ENCODE measurements at places on chromosomes 2 and 18. TPM values are rescaled to one million over a fixed set of nuclear protein-coding genes. Genes with fewer than 3 reads are reported as not detected.

- DNase-seq = no peak
Observed at GRCh38 chr18:21361307-21361880, 119.4 kb downstream of the GREB1L start.

ARID5A gene
- 4.9 TPM for total RNA-seq

DNA sequence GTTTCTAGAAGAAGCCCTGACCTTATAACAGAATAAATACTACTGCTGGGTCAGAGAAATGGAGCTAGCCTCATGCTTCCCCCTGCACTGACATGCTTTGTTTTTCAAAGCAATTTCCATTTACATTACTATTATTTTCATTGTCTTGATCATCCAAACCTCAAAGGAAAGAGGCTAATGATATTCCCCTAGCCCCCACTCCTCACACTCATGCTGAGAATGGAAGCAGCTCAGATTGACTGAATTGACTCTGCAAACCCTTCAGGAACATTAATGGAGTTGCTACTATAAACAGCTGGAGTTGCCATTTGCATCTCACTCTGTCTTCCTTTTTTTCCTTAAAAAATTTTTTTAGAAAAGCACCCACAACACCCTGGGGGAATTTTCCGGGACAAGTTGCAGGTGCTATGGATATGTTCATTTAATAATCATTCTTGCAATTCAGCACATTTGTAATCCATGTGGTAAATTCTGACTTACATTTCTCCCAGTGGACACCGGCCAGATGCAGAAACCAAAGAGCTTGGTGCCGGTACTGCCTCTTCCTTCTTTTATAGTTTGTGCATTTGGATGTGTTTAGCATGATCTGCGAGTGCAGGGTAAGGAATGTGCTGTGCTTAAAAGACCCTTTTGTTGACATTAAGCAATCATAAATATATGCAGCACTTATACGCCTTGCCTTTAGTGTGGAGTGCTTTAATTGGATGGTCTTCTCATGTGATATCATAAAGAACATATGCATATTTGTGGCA is 103.3 kb upstream of the OSR1 start:
- no peak for DNase-seq

- no peak for DNase-seq
Observed at GRCh38 chr2:72554381-72554780, 271.5 kb downstream of the EXOC6B start.

DOK6 gene
- 2.0 TPM for total RNA-seq

DNA sequence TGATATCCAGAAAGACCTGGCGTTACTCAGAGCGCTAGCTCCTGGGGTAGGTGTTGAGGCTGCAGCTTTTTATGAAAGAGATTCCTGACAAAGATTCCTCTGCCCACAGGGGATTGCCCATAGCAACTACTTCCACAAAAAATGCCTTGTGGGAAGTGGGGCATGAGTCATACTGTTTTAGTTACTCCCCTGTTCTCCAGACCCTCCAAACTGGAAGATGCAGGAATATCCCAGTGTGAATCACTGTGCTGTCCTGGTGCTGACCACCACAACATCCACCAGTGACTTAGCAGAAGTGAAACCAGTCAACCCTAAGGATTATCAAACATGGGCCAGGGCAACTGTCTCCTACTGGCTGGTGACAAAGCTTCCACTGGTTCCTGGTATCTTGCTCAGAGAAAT is 61.8 kb downstream of the CDH2 start:
- DNase-seq = peak; percentile 22

DNA sequence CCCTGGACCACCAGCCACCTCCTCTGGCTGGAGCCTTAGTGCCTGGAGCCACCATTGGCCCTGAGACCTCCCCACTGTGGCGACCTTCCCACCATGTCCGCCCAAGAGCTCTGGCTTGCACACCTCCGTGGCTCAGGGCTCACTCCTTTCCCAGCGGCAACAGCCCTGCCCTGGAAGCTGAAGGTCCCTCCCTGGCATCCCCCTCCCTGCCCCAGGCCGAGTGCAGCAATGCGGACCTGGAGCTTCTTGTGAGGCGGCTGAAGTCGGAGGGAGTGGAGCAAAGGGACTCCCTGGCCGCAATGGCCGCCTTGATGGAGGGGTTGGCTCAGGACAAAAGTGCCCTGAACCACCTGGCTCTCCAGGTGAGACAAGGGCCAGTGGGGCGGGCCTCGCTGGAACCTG is 28.6 kb downstream of the CROCC2 start:
- DNase-seq = no peak

- DNase-seq = no peak
Observed at GRCh38 chr18:64419156-64419555, 270.3 kb upstream of the LINC00305 start.

GRCh38 chr2:238032755-238033337 is 28.0 kb upstream of the SCLY start:
- no peak for DNase-seq

GRCh38 chr2:109507217-109507616 is 106.5 kb downstream of the SEPTIN10 start:
- no peak for DNase-seq

GRB14 gene
- total RNA-seq = 3.6 TPM

DSG1 gene
- 0.70 TPM for total RNA-seq

DNA sequence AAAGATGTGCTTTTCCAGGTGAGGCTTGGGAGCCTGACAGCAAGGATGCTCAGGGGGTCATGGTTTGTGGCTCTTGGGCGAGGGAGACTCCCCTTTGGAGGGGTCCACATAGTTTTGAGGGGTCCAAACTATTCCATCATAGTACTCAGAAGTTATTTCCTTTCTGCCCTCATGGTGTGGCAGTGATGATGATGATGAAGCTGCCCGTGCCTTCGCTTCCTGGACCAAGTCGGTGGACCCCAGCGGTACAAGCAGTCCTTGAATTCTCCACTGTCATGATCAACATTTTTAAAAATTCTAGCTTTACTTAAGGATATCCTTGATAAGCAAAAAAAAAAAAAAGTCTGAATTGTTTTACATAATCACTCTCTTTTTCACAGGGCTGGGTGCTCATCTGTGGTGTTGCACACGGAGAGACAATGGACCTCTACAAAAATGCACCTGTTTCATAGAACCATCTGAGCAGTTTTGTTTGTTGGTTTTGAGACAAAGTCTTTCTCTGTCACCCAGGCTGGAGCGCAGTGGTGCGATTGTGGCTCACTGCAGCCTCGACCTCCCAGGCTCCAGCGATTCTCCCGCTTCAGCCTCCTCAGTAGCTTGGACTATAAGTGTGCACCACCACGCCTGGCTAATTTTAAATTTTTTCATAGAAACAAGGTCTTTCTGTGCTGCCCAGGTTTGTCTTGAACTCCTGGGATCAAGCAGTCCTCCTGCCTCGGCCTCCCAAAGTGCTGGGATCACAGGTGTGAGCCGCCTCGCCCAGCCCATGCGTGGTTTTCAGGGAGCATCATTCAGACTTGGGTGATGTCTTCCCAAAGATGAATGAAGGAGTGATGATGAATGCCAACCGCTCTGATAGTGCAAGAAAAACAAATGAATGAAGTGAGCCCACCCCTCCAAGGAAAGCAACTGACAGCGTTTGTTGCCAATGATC is 271.4 kb upstream of the HDAC4 start:
- DNase-seq = no peak

DNA sequence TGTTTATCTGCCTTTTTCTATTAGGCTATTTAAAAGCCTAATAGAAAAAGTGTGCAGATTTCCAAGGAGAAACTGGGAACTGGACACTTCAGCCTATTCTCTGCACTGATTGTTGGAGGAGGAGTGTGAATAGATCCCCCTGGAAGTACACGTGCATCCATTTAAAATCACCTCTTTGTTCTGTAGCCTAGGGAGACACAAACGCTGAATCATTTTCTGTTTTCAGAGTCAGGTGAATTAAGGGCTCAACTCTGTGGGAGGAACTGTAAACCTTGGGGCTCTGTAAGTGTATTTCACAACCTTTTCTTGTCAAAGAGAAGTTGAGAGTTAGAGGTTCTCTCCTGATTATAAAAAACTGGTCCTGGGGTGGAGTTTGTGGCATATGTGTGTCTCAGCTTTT is 159.7 kb downstream of the SPAG16 start:
- DNase-seq = peak; percentile 10

ABCB11 gene
- 9.2 TPM for total RNA-seq

DNA sequence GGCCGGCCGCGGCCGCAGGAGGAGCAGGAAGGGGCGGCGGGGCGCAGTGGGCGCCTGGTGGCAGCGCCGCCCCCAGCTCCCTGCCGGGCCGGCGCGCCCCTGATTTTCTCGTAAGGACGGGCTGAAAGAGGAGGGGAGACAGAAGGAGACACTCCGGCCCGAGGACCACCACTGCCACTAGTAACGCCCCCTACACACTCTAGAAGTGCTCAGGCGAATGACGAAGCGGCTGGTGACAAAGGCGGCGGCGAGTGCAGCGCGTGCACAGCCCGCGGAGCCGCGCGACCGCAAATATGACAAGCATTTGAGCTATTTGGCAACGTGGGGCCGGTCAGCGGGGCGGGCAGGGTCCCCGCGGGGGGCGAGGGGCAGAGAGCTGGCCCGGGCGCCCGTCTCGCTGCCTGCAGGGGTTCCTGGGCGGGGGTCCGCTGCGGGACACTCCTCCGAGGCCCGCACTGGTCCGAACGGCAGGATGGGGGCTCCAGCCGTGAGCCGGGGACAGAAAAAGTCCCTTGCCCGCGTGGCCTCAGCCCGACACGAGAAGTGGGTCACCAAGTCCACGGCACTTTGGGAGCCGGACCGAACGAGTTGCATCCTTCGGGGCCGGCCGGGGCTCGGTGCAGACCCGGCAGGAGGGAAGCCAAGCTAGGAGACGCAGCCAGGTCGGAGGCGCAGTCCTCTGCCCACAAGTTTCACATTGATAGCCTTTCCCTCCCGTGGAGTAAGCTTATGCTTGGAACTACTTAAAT is 524 bp upstream of the SERTAD2 start:
- DNase-seq = peak; percentile 89

All from hepatocyte (in vitro differentiated cells).